Neural crest cell (in vitro differentiated cells): ENCODE measurements at places on chromosomes 1 and 21. TPM values are rescaled to one million over a fixed set of nuclear protein-coding genes. Genes with fewer than 3 reads are reported as not detected.

CCDC17 gene
- 1.9 and 2.4 TPM in 2 replicates for total RNA-seq

C1orf141 gene
- total RNA-seq, result not detected in 2 replicates

PITHD1 gene
- total RNA-seq, result 54.8 and 57.5 TPM in 2 replicates

DNA sequence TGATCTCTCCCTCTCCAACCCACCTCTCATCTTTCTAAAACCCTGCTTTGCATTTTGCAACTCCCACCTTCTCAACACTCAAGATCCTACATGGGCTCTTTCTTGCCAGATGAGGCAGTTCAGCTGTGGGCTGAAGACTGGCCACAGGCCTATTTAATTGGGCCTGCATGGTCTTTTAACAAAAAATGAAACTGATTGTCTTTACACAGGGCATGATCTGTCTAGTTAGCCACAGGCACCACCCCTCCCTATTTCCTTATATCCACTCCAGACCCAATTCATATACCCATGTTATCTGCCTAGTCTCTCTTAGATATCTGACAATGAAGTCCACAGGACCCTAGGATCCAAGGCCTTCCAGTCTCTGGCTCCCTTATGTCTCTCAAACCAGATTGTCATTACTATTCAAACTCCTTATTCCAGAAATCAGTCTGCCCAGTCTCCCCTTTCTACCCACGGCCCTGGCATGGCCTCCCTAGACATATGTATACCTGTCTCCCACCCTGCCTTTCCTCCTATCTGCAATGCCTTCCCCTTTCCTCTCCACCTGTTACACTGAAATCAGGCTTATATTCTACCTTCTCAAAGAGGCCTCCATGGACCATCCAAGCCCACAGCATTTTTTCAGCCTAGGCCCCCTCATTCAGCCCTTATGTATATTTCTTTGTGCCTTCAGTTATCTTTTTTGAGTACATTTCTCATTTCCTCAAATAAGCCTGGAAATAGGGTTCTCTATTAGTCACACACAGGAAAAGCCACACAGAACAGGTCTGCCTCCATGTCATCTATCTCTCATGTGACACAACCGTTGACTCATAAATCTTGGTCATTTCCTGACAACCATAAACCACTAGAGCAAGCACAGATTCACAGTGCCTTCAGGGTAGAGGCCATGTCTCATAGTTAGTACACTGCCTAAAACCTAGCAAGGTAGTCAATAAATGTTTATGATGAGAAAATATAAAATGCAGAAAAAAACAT lies 39.0 kb downstream of the LPAR3 start:
- H3K27ac ChIP-seq, result no peak overlapping the region
- no peaks in the 10 kb centered on the region for H3K36me3 ChIP-seq

DNA sequence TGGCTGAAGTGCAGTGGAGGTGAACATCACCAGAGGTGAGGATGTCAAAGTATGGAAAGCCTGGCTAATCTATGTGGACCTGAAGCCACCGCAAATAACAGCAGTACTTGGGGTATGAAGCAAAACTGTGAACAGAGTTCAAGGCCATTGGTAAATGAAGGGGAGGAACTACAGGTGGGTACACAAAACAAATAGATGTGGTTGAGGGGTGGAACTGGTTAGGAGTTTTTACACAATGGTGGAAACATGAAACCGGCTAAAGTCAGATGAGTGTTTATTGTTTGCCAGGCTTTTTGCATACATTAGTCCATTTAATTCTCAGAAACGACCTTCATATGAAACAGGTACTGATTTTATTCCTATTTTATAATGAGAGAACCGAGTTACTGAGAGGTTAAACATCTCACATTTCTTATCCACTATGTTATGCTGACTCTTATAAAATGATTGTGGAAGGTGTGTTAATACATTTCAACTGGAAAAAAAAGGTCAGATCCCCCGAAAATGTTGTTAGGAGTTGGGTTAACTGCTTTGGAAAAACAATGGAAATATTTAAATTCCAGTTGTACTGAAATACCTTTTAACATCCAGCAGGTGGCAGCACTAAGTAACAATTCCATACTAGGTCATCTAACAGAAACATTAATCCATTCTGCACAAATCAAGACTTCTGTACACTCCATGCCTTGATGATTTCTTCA lies 44.3 kb upstream of the GTF2B start:
- no peaks in the 10 kb centered on the region for H3K27me3 ChIP-seq
- H3K27ac ChIP-seq, result no peak overlapping the region
- no peaks in the 10 kb centered on the region for H3K4me1 ChIP-seq
- H3K4me3 ChIP-seq, result no peak overlapping the region
- peaks cover 51% of the 10 kb centered on the region for H3K36me3 ChIP-seq
- peak; percentile 19 for DNase-seq

DNA sequence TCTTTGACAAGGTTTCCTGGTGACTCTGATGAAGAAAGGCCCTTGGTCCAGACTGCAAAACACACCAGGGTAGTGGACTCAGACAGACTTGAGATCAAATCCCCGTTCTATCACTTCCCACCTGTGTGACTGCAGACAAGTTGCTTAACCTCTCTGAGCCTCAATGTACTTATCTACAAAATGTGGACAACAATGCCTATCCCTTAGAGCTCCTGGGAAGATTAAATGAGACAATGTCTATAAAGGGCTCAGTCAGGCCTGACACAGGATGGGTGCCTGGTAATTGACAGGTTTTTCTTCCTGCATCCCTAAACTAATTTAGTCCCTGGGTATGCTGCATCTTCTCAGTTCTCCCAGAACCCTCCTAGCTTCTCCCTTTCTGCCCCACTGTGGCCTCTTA lies 37.9 kb upstream of the ZBTB40 start:
- H3K4me1 ChIP-seq, result peaks cover 6% of the 10 kb centered on the region
- no peak overlapping the region for H3K4me3 ChIP-seq
- no peak overlapping the region for H3K27ac ChIP-seq
- peaks cover 14% of the 10 kb centered on the region for H3K27me3 ChIP-seq
- DNase-seq, result no peak
